ENCODE measurements at places on chromosomes 2 and 18. TPM values are rescaled to one million over a fixed set of nuclear protein-coding genes. Genes with fewer than 3 reads are reported as not detected.
A peak's percentile ranks its signal among the peaks of the same experiment; 100 is the strongest.

GRCh38 chr2:191515551-191515950, 162.4 kb upstream of the NABP1 start:
- DNase-seq, result no peak

Gene COL3A1
- 30.4 TPM for total RNA-seq

DNA sequence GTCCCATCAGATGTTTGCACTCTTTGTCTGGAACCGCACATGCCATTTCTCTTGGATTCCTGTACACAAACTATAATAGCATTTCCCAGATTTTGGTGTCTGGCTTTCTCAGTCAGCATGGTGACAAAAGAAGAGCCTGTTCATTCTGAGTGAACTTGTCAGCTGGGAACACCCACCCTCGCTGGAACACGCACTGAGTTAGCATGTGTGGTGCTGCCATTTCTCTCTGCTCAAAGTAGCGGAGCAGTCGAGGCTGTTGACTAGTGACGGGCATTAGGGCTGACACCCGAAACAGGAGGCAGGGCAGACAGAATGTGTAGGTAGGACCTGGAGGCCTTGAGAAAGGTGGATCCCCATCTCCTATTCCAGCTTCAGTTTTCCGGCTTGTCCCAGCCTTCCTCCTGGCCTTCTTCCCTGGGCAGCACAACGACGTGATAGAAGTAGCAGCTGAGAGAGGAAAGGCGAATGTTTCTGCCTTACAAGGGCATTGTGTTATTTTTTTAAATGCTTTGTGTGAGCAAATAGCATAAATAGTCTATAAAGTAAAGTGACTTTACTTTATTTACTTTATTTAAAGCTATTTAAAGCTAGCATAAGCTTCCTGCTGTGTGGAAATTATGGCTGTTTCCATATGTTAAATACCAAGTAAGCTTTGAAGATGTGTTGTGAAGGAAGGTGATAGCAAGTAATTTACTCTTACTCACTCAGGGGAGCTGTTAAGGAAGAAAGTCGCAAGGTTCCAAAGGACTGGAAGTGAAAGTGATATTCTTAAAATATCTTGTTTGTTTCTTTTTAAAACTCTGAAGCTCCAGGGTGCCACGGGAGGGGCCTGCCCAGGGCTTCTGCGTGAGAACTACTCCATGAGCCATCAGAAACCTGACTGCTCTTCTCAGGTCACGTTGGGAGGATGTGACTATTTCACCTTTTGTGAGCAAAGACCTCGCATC, 272.6 kb downstream of the NEDD4L start:
- no peak for DNase-seq

DNA sequence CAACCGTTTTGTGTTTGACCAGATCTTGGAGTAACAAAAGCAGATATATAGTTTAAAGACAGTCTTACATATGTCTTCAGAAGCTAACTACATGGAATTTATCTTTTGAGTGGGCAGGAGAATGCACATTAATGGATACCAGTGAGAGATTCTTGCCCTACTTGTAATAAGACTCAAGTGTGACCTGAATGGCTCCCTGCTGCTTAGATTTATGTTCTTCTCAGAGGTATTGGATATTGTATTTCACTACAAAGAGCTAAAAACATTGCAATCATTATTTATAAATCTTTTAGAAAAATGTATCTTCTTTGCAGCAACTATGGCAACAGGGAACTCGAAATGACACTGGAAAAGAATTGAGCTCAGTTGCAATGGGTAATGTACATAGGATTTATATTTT, 227.7 kb downstream of the LRRTM4 start:
- DNase-seq, result no peak

DNA sequence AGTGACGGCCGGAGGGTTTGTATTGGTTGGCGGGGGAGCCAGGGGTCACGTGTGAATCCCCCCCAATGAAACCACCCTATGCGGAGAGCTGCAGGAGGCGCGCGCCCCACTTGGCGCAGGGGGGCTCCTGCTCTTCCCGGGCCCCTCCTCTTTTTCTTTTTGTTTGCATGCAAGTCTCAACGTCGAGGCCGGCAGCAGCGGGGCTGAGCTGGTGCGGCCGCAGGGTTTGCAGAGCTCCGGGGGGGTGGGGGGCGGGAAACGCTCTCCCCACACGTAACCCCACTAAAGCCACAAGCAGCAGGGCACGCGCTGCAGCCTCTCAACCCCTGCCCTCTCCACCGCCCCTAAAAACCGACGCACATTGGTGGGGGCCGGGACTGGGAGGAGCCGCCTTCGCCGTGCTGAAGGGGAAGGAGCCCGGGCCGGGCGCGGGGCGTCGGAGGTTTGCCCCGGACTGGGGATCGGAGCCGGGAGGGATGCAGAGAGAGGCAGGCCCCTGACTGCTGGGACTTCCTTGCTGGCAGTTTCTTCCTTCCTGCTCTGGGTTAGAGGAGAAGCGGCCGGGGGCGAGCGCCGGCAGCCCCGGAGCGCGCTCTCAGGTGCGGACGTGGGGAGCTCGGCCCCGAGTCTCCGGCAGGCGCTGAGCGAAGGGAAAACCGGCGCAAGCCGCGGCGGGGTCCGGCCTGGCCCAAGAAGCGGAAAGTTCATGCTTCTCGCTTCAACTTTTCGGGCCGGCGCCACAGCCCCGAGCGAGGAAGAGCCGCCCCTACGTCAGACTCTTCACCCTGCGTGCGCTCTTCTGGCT, 864 bp downstream of the LBH start:
- peak; percentile 59 for DNase-seq
